Testis (tissue), 5 donors: ENCODE measurements at places on chromosomes 5 and 9. TPM values are rescaled to one million over a fixed set of nuclear protein-coding genes. Genes with fewer than 3 reads are reported as not detected.

PCDHGB4 gene
- 11.3 TPM for total RNA-seq

CNTFR gene
- 16.0 TPM for total RNA-seq

DAB2IP gene
- 102 TPM for total RNA-seq

TICAM2 gene
- not detected for total RNA-seq

PCDHGB7 gene
- 18.1 TPM for total RNA-seq

MSX2 gene
- total RNA-seq = 37.7 TPM

MEGF10 gene
- total RNA-seq = 5.1 TPM

C5orf63 gene
- 17.8 TPM for total RNA-seq

EQTN gene
- 10.5 TPM for total RNA-seq

GRCh38 chr9:27505744-27506161, 18.3 kb upstream of the IFNK start:
- DNase-seq = no peak

- DNase-seq = no peak
Measured at GRCh38 chr5:149048811-149049210, 14.1 kb downstream of the SH3TC2 start.

DNA sequence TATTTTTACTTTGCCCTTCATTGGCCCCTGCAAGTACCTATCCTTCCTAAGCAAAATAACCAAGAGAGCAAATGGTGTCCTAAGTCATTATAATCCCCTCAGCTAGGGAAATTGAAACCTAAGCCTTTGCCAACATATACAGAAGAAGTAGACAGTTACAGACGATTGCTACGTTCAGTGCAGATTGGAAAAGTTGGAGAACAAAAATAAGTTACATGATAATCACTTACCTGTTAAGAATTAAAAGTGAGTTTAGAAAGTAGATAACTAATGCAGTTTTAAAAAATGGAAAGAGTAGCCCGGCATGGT, 244.8 kb downstream of the MPDZ start:
- DNase-seq = no peak

- DNase-seq = no peak
Measured at GRCh38 chr5:1887588-1888360, 5.0 kb upstream of the IRX4 start.

DNA sequence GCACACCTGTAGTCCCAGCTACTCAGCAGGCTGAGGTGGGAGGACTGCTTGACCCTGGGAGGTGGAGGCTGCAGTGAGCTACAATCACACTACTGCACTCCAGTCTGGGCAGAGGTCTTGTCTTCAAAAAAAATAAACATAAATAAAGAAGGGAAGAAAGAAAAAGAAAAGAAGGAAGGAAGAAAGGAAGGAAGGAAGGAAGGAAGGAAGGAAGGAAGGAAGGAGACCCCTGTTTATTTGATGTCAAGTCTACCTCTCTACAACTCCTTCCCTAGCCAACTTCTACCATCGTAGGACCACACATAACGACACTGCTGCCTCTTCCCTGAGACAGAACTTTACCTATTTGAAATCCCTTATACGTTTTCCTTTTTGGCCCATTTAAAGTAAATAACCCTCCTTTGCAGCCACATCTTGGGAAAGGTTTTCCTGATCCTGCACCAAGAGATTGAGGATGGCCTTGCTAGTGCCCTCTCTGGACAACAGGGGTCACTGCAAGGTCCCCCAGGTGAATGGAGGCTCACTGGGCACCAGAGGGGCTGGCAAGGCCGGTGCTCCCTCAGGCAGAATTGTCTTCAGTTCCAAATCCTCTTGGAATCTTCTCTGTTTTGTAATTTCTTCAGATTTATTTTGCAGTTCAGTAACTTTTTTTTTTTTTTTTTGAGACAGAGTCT, 10.5 kb downstream of the RPS14 start:
- DNase-seq = peak; percentile 37

GRCh38 chr5:84885485-84886258, 501.0 kb upstream of the EDIL3 start:
- DNase-seq = peak; percentile 41

GRCh38 chr9:112761912-112762655, 11.5 kb downstream of the SNX30 start:
- no peak for DNase-seq

- no peak for DNase-seq
Measured at GRCh38 chr9:127074561-127075548, 47.6 kb downstream of the ANGPTL2 start.
